ENCODE measurements at places on chromosomes 2 and 18.

DNA sequence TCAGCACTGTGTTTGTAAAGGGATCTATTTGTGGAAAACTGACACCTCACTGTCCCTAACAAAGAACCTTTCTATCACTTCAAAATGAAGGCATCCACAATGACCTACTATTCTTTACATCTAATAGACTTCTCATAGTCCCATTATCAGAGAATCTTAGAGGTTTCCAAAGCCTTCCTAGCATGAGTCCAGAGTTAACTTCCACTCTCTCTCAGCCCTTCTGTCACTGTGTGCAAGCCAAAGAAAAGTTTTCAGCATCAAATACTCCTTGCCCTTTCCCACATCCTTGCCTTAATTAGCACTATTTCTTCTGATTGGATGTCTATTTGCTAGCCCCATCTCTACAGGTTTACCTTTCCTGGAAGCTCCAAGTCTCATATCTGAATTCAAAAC, 178.5 kb downstream of the ERBB4 start:
- DNase-seq, result no peak
- H3K4me1 ChIP-seq, result no peaks in the 10 kb centered on the region
- H3K36me3 ChIP-seq, result no peaks in the 10 kb centered on the region

GRCh38 chr2:97816411-97816810, 103.0 kb downstream of the ZAP70 start:
- H3K27ac ChIP-seq, result no peak overlapping the region
- no peak for DNase-seq
- no peak overlapping the region for H3K4me3 ChIP-seq
- H3K27me3 ChIP-seq, result no peaks in the 10 kb centered on the region

DNA sequence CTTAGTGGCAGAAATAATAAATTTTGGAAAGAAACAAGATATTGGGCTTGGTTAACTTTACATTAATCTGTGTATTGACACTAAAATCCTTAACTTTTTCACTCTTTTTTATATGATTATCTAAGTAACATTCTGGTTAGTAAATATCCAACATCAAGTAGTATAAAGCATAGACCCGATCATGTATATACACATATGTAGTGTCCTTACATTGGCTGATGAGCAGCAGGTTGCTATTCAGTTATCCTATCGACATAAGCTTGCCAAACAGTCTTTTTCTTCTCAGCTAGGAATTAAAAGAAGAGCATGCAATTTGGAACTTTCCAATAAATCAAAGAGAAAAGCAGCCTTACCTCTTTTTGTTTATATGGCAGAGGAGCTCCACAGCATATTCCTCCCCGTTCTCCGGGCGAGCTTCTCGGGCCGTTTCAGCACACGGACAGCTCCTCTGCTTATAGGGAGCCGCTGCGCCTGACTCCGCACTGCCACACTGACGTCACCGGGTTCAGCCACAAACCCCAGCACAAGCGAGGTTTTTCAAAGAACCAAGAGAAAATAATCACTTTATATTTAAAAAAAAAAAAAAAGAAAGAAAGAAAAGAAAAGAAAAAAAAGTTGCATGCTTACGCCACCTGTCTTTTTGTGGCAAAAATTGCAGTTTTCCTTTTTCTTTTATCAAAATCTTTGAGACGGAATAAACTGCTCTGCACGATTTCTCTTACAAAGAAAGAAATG, at the start of gene SCG2:
Gene SCG2, minus strand, starts transcription at position 430 of the 735 bp plus-strand sequence. CDS start 3,079 bp downstream, outside the sequence.
- H3K27me3 ChIP-seq, result no peaks in the 10 kb centered on the region
- H3K27ac ChIP-seq, result no peak within 1 kb of the TSS
- H3K4me1 ChIP-seq, result no peaks in the 10 kb centered on the region
- DNase-seq, result peak; percentile 61
- no peaks in the 10 kb centered on the region for H3K36me3 ChIP-seq
- no peak within 1 kb of the TSS for H3K4me3 ChIP-seq

- H3K27ac ChIP-seq, result no peak overlapping the region
- H3K36me3 ChIP-seq, result no peaks in the 10 kb centered on the region
- peaks cover 4% of the 10 kb centered on the region for H3K4me1 ChIP-seq
- no peak overlapping the region for H3K4me3 ChIP-seq
- no peaks in the 10 kb centered on the region for H3K27me3 ChIP-seq
- no peak for DNase-seq
Measured at GRCh38 chr2:28047681-28048080, 157.2 kb downstream of the BABAM2 start.

DNA sequence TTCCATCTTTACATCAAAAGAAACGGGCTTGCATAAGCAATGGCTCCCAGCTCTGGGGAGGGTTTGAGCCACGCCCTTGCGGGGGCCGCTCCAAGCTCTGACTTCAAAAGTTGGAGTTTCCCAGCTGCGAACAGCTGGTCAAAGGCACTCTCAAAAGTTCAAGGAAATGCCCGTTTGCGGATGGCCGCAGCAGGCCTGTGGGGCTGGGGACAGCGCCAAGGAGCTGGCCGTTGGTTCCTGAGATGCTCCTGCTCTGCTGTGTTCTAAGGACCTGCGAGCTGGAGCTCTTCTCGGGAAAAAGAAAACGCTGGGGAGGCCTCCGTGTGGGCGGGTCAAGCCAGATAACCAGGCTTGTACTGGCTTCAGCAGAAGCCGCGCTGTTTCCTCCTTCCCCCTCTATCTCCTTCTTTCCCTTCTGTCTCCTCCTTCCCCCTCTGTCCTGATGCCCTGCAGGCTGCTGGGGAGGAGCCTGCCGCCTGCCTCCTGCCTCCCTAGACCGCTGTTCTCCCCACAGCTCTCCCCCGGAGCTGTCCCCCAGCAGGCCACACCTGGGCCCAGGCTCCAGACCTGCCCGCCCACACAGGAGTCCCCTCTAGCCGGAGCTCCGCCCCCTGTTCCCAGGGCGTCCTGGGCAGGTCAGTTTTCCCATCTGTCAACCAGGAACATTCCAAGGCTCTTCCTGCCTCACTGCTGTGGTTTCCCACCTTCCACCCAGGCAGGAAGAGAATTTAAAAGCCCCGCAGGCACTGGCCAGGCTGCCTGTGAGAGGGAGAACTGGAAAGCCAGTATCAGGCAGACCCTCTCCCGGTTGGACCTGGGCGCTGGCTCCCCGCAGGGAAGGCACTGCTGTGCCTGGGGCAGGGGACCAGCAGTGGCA, 14.1 kb downstream of the KLF11 start:
- no peaks in the 10 kb centered on the region for H3K27me3 ChIP-seq
- no peak overlapping the region for H3K27ac ChIP-seq
- peak overlapping the region; percentile 25 for H3K4me3 ChIP-seq
- DNase-seq, result peak; percentile 65

DNA sequence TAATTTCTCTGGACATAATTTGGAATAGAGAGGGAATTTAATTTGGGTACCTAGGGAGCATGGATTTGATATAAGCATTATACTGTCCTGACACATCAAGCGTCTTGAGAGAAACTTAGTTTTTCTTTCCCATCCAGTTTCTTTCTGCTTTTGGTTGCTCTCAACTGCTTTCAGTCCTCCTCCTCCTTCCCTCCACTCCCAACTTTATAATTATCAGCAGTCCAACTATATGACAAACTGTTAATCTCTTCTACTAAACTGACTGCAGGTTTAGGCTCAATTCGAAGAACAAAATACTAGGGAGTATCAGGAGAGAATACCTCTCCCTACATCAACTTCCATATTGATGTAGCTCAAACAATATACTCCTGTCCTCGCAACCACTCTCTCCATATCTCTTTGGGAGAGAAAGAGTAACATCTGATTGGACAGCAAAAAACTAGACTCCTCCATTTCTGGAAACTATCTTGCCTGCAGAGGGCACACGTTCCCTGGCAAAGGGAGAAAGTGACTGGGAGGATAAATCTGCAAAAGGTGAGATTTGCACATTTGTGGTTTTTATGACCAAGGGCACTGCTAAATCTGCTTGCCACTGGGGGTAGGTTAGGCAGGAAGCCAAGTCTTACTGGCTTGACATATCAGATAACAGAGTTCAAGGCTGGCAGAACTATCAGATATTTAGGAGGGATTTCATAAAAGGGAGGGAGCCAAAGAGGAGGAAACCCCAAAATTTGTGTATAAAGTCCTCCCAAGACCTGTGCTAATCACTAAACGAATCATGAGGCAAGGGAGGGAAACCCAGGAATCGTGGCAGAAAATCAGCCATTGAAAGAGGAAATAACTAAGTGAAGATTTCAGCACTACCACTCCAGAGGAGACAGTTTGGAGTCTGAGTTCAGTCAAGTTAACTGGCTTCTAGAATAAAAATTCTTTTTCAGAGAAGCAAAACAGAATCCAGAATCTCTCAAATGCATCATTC, 40.0 kb downstream of the ICA1L start:
- H3K36me3 ChIP-seq, result no peaks in the 10 kb centered on the region
- H3K27ac ChIP-seq, result no peak overlapping the region
- no peaks in the 10 kb centered on the region for H3K4me1 ChIP-seq
- no peaks in the 10 kb centered on the region for H3K27me3 ChIP-seq

Data from heart right ventricle (tissue), 16 donors.